Left renal pelvis (tissue), 4 donors: ENCODE measurements at places on chromosomes 3 and 15. TPM values are rescaled to one million over a fixed set of nuclear protein-coding genes. Genes with fewer than 3 reads are reported as not detected.

TTC14 gene
- polyA plus RNA-seq: 127 TPM

FRG2C gene
- polyA plus RNA-seq: not detected

DPH6 gene
- polyA plus RNA-seq: 22.7 TPM

COL6A5 gene
- 0.97 TPM for polyA plus RNA-seq

NISCH gene
- 112 TPM for polyA plus RNA-seq

CHL1 gene
- polyA plus RNA-seq: 13.6 TPM

GOLGA8T gene
- not detected for polyA plus RNA-seq

IQGAP1 gene
- 98.9 TPM for polyA plus RNA-seq

SLC38A3 gene
- polyA plus RNA-seq: 3.2 TPM

SEMA3F gene
- 68.8 TPM for polyA plus RNA-seq

MINAR1 gene
- polyA plus RNA-seq: 1.7 TPM

ITIH1 gene
- polyA plus RNA-seq: 6.3 TPM

CSPG5 gene
- 3.1 TPM for polyA plus RNA-seq

SERPINI2 gene
- 1.0 TPM for polyA plus RNA-seq

TTLL13 gene
- 0.35 TPM for polyA plus RNA-seq

ATP13A5 gene
- not detected for polyA plus RNA-seq

SHF gene
- polyA plus RNA-seq: 17.0 TPM

ATP13A3 gene
- polyA plus RNA-seq: 110 TPM

ADCY5 gene
- polyA plus RNA-seq: 7.2 TPM

ATP2B2 gene
- polyA plus RNA-seq: 0.89 TPM

DBR1 gene
- polyA plus RNA-seq: 21.8 TPM

XCR1 gene
- 0.07 TPM for polyA plus RNA-seq
